Fibroblast of skin of scalp (primary cell): ENCODE measurements at places on chromosomes 16 and 17.

DNA sequence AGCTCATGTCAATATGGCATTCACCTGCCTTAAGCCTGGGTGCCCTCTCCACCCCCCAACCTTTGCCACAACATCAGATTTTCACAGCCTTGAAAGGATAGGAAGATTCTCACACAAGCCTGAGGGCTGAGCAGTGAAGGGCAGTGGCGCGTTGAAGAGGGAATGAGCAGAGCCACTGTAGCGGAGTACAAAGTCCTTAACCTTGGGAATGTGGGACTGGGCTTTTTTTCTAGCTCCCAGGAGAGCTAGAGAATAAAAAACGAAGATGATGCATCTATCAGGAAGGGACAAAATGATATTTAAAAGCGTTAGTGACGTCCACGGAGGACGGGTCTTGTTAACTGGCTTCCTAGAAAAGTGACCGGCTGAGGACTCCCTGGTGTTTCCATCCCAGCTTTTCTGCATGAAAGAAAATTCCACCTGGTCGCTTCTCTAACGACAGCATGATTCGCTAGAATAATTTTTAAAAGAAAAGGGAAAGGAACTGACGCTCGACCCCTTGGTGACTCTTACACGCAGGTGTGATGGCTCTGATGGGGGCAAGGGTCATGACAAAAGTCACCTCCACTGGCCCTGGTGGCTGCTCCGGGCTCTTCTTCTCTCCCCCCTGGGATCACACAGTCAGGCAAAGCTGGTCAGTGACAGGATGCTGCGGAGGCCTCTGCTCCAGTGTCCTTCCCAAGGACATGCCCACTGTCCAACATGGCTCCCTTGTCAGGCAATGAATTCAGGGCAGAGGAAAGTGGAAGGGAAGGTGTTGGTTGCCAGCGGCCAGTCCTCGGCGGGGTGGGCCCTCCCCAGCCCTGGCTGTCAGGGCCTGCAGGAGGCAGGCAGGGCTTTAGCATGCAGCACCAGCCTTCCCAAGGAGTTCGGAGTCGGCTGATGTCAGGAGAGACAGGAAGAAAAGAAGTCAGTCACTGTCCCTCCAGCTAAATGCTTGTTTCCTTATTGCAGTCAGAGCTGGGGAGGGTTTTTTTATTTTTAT is 58.4 kb upstream of the IRX3 start:
- no peak for DNase-seq

GRCh38 chr17:66717641-66718058 is 117.3 kb upstream of the CACNG5 start:
- DNase-seq, result no peak

DNA sequence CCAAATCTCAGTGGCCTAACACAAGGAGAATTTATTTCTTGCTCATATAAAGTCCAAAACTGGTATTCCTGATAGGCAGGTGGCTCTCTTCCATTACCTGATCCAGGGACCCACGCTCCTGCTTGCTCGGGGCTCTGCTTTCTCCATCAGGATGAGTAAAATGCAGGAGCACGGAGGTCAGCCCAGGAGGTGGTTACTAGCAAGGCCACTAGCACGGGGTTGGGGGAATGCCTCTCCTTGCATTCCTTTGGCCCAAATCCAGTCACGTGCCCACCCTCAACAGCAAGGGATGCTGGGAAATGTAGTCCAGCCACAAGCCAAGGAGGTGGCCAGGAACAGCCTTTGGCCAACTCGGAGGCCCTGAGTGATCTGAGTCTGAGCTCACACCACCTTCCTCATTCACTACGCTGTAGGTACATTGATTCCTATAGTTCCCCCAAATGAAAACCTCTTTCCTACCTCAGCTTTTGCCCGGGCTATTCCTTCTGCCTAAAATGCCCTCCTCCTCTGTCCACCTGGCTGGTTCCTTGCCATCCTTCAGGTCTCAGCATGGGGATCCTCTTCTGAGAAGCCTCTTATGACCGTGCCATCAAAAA is 38.3 kb upstream of the HAPSTR1 start:
- peak; percentile 86 for DNase-seq

- DNase-seq, result peak; percentile 85
Observed at GRCh38 chr16:11100239-11100750, 155.7 kb downstream of the SOCS1 start.

DNA sequence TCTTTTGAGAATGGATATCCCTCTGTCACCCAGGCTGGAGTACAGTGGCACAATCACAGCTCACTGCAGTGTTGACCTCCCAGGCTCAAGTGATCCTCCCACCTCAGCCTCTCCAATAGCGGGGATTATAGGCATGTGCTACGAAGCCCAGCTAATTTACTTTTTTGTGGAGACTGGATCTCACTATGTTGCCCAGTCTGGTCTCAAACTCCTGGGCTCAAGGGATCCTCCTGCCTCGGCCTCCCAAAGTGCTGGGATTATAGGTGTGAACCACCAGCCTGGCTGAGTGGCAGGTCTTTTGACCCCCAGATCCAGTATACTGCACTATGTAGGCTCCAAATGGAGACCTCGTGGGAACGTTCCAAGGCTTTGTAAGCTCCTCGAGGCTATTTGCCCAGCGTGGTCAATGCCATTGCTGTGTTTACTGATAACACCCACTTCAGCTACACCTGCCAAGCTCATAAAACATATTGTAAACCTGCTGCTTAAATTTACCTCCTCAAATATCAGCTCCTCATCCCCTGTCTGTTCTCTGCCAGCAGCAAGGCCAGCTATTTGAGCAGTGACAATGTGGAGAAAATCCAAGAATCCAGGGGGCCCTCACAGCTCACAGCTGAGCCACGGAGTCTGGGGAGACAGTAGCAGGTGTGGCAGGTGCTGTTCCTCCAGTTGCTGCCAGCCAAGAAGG is 16.2 kb upstream of the KIFC3 start:
- no peak for DNase-seq

- peak; percentile 65 for DNase-seq
Observed at GRCh38 chr16:85393674-85394451, 219.3 kb upstream of the GSE1 start.

GRCh38 chr16:58733248-58733670 is 857 bp downstream of the GOT2 start:
- DNase-seq, result no peak

DNA sequence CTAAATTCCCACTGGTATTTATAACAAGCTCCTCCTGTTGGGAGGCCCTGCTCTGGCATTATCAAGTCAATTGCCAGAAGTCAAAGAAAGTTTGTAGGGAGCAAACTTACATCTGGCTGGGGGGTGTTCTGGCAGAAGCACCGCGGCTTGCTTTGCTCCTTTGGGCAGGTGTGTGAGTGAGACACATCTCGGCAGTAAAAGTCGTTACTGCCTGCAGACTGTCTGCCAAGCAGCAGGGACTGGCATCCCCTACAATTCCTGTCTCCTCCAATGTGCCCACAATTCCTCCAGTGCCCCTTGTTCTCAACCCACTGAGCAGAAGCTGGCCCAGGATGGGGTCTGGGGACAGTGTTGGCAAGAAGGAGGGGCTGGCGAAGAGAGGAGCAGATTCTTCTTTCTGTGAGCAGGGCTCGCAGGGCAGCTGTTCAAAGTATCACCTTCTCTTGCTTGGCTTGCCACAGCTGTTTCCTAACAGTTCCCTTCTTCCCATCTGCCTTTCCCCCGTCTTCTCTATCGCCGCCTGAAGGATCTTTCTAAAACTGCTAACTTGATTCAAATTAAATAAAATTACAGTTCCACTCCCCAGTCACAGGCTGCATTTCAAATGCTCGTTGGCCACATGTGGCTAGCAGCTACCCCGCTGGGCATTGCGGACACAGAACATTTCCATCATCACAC is 30.2 kb downstream of the SPACA3 start:
- no peak for DNase-seq

DNA sequence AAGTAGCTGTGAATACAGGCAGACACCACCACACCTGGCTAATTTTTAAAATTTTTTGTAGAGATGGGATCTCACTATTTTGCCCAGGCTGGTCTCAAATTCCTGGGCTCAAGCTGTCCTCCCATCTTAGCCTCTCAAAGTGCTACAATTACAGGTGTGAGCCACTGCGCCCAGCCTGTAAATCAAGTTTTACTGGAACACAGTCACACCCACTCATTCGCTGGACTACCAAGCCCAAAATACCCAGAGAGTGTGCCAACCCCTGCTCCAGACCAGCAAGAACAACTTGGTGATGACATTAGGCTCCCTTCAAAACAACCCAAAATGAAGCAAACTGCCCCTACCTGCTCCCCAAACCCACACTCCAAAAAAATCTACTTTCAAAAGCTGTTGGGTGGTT is 36.0 kb downstream of the TVP23A start:
- DNase-seq, result no peak

- DNase-seq, result no peak
Observed at GRCh38 chr17:61248399-61248798, 151.2 kb upstream of the TBX2 start.

GRCh38 chr17:80195671-80196529 is 24.2 kb downstream of the SGSH start:
- no peak for DNase-seq

DNA sequence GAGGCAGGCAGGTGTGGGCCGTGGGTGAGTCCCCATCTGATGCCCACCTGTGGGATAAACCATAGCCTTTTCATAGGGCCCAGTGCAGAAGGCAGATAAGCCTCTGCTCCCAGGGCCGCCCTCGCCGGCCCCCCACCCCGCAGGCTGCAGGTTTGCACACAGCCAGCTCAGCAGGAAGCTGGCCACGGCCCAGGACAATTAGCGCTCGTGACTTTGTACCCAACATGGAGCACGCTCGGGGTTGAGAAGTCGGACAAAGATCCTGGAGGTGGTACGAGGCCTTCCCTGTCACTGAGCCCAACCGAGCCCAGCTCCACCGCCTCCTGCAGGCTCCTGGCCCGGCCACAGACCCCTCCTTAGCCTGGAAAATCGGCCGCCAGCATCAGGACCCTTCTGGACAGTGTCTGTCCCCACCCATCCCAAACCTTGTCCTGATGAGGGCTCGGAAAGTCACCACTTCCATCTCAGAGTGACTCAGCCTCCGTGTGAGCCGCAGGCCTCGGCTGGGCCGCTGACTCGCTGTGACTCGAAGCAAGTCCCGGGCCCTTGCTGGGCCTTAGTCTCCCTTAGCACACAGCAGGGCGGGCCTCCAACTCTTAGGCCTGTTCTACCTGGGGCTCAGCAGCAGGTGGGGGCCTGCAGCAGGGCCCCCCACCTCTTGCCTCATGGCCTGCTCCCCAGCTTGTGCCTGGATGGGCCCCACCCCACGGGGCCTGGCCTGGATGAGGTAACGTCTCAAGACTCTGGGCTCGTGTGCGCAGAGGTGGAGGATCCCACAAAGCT is 22.7 kb downstream of the FAM83G start:
- peak; percentile 75 for DNase-seq

DNA sequence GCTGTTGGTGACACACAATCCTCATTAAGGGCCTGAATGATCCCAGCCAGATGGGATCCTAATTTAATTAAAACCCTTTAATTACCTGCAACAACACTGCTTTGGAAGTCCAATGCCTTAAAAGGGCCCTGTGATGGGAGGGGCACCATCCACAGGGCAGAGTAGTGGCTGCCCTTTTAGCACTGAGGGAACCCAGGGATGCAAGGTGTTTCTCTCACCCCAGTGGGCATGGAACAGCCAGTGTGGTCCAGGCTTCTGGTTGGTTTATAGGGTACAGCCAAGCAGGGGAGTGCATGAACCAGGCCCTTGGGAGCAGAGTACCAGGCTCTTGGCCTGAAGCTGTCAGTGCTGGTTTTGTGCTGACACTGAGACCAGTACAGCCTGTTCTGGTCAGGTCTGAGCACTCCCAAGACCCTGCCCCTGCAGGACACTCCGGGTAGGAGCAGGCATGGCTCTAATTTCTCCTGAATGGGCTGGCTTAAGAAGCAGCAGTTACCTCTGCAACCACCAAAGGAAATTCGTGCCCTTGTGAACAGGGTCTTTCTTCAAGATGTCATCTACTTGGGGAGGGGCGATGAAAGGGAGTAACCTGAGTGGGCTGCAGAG is 9.9 kb downstream of the NXPH3 start:
- DNase-seq, result no peak

GRCh38 chr16:50425044-50425443 is 56.3 kb upstream of the BRD7 start:
- DNase-seq, result no peak

DNA sequence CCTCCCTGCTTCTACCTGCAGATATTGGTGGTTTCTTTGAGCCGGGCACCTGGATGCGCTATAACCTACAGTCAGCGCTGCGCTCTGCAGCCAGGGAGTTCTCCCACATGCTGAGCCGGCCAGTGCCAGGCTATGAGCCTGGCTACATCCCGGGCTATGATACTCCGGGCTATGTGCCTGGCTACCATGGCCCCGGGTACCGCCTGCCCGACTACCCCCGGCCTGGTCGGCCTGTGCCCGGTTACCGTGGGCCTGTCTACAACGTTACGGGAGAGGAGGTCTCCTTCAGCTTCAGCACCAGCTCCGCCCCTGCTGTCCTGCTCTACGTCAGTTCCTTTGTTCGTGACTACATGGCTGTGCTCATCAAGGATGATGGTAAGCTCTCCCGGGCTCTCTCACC is 13.2 kb downstream of the CNTNAP1 start:
- DNase-seq, result no peak

- DNase-seq, result peak; percentile 31
Observed at GRCh38 chr17:76121932-76122430, 18.4 kb upstream of the EXOC7 start.

GRCh38 chr16:55370762-55371482 is 46.9 kb downstream of the IRX6 start:
- peak; percentile 76 for DNase-seq

DNA sequence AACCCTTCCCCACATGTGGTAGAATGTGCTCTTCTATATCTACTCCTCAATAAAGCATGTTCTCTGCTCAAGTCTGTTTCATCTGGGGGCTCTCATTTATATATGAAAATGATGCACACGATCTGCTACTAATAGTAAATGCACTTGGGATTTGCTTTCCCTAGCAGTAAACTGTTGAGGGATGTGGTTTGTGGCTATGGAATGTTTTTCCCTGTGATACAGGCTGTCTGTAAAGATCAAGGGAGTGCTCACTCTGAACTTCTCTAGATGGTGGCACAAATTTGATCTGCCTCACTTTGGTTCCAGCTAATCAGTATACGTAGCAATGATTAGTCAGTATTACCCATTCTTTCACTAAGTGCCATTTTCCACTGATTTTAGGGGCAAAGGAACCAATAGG is 18.8 kb downstream of the TAC4 start:
- peak; percentile 20 for DNase-seq

DNA sequence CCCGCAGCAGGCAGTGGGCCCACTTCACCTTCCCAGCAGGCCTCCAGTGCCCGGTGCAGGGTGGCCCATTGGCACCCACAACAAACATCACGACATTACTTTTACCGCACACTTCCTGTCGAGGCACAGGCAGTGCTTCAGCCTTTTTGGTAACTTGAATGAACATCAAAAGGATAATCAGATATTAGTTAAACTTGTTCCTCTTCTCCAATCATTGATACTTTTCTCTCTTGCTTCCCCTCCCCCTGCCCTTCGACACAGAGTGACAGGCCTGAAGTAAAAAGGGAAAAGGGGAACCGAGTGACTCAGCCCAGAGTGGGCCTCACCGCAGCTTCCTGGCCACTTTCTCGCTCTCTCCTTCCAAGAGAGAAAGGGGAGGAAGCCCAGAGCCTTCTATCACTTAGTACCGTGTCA is 507.0 kb downstream of the MAF start:
- no peak for DNase-seq

- peak; percentile 82 for DNase-seq
Observed at GRCh38 chr17:32813021-32813420, 63.9 kb downstream of the MYO1D start.
